Brain pericyte (primary cell): ENCODE measurements at places on chromosomes 1 and 21.

GRCh38 chr1:90616395-90616794, 100.7 kb downstream of the BARHL2 start:
- no peak for DNase-seq

- DNase-seq = no peak
These were observed 170.3 kb downstream of the VPS13D start for GRCh38 chr1:12400027-12400693.

GRCh38 chr1:109290998-109291397, 8.1 kb upstream of the PSRC1 start:
- DNase-seq = no peak

DNA sequence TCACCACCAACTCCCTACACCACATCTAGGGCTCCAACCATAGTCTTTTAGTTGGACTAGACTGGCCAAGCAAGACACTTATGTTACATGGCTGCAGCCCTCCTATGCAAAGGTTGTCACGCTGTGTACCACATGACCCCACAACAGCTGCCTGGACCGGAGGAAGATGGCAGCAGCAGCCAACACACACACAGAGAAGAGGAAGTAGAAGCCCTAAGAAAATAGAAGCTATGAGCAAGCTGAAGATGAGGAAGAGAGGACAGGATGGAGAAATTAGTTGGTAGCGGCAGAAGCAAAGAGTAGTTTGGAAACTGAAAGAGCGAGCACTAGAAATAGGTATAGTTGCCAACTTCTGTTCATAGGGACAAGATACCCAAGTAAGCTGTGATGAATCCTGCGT, 60.8 kb upstream of the RALGPS2 start:
- no peak for DNase-seq

DNA sequence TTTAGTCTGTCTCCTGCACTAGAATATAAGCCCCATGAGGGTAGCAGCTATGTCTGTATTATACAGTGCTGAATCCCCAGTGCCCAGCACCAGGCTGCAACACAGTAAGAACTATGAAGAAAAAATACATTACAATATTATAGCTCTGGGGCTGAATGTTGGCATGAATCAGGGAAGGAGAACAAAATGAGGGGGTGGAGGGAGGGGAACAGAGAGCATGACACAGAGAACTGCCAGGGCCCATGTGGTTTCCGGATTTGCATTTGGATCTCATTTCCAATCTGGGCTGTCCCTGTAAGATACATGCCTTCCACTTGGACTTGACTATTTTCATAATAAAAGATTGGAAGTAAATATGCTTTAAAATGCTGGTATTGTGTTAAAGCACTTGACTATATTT, 35.8 kb downstream of the C1orf198 start:
- no peak for DNase-seq

DNA sequence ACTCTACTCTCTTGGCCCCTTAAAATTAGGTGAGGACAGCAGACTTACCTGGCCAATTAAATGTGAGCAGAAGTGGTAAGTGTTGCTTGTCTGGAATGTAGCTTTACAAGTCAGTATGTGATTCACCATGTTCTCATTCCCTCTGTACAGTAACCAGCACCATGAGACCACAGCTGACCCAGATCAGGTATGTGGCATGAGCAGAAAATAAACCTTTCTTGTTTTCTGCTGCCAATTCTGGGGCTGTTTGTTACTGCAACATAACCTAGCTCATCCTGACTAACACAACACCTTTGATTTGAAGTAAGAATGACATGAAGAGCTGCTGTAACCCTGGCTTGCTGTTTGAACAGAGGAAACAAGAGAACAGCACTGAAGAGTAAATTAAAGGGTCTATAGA, 24.9 kb downstream of the ITPKB start:
- DNase-seq = no peak

- no peak for DNase-seq
These were observed 46.5 kb downstream of the HLX start for GRCh38 chr1:220925707-220926106.

DNA sequence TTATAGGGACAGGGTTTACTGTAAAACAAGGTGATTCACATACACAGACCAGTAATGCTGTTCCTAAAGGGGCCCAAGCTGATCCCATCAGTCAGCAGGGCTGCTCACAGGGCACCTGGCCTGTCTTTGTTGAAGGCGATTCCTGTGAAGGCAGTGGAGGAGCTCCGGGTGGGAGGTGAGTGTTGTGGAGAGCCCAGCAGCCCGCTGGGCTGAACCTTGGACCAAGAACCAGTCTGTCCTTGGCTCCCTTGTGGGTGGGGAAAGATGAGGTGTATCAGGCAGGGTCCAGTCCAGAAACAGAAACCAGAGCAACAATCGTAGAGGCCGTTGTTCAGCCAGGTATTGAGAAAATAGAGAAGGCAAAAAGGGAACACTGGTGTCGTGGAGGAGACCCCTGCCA, 12.5 kb downstream of the PDXK start:
- DNase-seq = no peak

- no peak for DNase-seq
These were observed 8.7 kb downstream of the NPHP4 start for GRCh38 chr1:5983361-5984103.

GRCh38 chr1:16882986-16883385, 12.8 kb upstream of the RNU1-2 start:
- DNase-seq = no peak

DNA sequence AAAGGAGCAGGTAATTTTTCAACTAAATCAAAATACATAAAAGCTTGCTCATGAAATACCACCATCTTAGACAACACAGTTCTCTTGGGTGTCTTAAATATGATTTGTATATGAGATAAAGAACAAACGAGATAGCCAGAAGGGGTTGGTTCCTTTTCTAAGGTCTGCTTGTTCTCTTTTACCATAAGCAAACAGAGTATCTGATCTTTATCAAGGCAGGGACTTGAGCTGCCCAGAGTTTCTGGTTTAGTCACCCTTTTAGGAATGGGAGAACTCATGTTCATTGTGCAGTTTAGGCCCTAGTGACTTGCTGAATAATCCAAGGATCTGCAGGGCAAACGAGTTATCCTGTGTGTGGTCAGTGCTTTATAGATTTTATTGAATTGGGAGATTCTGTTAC, 3.0 kb upstream of the SUCO start:
- DNase-seq = no peak

GRCh38 chr1:182615468-182616129, 11.4 kb upstream of the RGS16 start:
- no peak for DNase-seq

DNA sequence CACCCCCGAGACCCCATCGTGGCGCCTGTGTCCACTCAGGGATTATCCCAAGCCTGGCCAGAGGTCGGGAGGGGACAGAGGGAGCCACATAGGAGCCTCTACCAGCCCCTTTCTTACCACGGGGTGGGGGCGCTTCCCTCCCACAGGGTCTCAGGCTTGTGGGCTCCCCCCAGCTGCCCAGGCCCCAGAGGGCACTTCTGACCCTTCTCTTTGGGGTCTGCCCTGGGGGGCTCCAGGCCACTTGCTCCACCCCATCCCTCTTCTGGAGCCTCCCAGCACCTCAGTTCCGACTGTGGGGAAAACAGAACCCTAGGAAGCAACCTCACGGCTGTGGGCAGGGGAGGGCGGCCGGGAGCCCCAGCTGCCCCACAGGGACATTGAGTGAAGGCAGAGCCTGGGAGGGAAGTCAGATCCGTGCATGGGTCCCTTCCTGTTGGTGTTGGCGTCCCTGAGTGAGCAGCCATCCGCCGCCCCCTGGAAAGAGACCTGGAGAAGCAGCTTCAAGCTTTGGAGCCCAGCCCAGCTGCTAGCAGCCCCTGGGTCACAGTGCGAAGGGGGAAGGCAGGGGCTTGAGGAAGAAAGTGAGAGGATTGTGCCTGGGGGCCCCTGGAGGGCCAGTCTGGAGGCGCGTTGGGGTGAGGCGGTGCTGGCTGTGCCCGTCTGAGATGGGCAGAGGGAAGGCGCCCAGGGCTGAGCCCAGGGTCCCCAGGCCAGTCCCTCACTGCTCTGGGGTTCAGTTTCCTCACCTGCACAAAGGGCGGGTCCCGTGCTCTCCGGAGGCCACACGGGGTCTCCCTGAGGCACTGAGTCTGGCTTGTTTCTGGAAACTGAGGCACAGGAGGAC, 22.1 kb downstream of the RRP1 start:
- no peak for DNase-seq

- no peak for DNase-seq
These were observed 110.4 kb upstream of the C1orf21 start for GRCh38 chr1:184276416-184276815.

- no peak for DNase-seq
These were observed 23.7 kb downstream of the VANGL1 start for GRCh38 chr1:115665319-115666096.

DNA sequence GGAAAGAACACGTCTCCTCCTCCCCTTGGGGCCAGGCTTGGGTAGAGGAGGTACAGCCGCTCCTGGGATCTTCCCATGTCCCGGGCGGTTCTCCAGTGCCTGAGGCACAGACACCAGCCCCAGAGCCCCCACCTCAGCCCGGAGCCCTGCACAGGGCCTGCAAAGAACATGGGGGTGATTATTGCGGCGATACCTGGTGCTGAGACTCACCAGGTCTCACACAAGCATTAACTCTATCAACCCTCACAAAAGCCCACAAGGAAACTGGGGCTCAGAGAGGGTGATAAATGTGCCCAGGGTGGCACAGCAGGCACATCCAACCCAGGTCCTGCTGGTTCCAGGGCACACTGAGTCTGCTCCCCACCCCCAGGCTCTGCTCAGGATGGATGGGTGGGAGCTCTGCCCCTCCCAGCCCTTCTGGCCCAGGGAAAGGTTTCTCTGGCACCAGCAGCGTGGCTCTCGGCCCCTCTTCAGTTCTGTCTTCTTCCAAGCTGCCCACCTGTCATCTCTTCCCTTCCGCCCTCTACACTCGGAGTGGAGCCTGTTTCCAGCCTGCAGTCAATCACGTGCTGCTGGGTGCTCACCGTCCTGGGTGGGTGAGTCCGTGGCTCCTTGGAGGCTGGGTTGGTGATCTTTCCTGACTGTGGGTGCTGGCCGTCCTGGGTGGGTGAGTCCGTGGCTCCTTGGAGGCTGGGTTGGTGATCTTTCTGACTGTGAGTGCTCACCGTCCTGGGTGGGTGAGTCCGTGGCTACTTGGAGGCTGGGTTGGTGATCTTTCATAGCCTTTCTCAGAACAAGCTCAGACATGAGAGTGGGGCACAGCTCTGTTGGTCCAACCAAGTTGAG, 53.6 kb upstream of the AJAP1 start:
- DNase-seq = no peak

GRCh38 chr1:202710070-202711045, at the start of gene SYT2:
Gene SYT2 (minus strand): TSS chr1:202710454. CDS start chr1:202605772, 104,682 bp downstream.
- no peak for DNase-seq

DNA sequence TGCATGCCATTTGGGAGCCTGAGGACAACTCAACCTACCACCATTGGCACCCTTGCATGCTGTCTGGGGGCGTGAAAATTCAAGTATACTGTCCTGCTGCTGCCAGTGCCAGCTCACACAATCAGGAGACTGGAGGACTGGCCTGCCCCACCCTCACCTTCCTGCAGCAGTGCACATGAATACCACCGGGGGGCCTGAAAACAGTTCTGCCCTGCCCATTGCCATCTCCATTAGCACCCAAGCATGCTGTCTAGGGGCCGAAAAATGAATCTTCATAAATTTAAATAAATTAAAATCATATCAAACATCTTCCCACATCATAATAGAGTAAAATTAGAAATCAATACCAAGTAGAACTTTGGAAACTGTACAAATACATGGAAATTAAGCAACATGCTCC, 322.1 kb upstream of the TMPRSS15 start:
- no peak for DNase-seq

DNA sequence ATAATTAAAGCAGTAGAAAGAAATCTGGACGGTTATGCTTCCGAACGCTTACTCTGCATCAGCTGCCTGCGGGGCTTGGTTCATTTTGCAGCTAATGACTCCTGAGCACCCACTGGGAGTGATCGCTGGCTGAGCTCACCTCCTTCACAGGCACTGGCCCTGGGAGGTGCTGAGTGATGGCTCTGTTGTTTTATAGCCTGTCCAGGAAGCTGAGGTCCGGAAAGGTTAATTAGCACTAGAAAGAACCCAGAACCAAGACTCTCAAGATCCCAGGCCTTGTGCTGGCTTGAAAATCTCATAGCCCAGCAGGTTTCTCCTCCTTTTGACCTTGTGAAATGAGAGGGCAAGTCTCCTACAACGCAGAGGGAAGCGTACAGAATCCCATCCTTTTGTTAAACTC, 226.2 kb downstream of the AJAP1 start:
- no peak for DNase-seq

GRCh38 chr1:55071477-55071876, 32.1 kb downstream of the PCSK9 start:
- DNase-seq = no peak

DNA sequence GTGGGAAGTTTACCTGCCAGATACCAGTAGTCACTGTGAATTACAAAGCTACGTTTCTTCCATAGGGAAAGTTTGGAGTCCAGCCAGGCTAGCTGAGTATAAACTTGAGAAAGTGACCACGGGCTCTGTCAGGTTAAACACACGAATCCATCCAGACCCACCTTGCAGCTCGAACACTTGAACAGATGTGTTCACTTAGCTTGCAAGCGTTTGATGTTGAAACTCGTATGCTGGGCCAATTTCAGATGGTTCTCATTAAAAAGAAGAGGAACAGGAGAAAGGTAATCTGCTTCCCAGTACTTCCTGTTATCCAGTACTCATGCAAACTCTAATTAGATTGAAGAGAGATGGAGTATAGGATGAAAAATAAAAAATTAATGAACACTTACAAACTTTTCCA, 636.4 kb downstream of the SMYD3 start:
- DNase-seq = no peak

GRCh38 chr1:213324859-213325258, 273.8 kb downstream of the RPS6KC1 start:
- no peak for DNase-seq

DNA sequence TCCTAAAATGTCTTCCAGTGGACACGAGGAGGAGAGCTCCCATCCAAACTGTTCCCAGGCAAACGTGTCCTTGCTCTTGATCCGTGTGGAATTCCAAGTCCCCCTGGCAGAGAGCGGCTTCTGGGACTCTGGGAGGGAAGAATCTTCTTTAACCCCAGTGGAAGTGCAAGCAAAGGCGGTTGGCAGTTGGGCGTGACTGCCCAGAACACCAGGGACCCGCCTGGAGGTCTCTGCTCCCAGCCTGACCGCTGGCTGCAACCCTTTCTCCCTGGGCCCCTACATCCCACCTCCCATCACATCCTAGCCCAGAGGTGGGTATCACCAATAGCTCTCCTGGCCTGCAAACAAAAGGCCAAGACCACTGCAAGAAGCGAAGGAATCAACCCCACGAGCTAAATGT, 17.8 kb downstream of the CASZ1 start:
- DNase-seq = no peak
